Cerebellum (tissue), 4 donors: ENCODE measurements at places on chromosomes 3 and 15.

GRCh38 chr3:171704002-171704401, 106.3 kb downstream of the PLD1 start:
- no peak for DNase-seq

GRCh38 chr3:14267976-14268375, 89.4 kb downstream of the LSM3 start:
- no peak for DNase-seq

- no peak for DNase-seq
Measured at GRCh38 chr3:172189213-172189612, 149.8 kb downstream of the FNDC3B start.

DNA sequence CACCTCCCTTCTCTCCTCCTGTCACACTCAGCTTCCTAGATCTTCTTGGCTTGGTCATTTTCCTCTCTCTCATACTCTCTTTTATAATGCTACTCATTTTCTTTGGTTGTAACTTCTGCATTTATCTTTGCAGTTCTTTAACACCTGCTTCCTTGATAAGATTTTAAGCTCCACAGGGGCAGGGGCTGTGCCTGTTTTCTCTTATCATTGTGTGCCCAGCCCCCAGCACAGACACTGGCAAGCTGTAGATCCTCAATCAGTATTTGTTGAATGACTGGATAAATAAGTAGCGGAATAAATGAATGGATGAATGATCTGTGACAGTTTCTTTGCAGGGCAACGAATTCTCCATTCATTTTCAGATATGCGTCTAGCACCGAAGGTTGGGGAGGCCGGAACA, 64.3 kb upstream of the MEX3B start:
- DNase-seq: no peak

GRCh38 chr3:58462829-58463180, 29.1 kb upstream of the KCTD6 start:
- no peak for DNase-seq

GRCh38 chr3:125126323-125126722, 70.5 kb upstream of the HEG1 start:
- no peak for DNase-seq

- no peak for DNase-seq
Measured at GRCh38 chr3:72311425-72311824, 526.5 kb upstream of the PROK2 start.

DNA sequence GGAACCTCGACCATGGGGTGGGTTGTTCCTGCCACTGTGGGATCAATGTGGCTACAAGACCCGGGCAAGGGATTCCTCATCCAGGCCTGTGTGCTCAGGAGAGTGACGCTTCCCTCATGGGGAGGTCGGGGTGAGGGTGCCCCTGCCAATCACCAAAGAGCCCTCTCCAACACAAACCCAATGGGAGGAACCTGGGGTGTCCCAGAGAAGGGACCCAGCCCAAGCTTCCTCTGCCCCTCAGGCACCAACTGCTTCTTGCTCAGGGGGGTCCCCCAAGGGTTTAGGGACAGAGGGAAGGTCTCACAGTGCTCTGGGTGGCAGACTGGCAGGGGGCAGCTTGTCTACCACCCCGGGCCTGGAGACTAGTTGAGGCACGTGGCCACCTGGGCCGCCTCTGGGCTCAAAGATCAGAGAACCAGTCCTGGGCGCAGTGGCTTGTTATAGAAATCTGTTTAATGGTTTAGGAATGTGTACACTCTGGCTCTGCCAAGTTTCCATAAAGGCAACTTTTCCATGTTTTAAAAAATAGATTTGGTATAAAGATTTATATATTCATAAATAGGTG, 26.6 kb downstream of the GP9 start:
- no peak for DNase-seq

DNA sequence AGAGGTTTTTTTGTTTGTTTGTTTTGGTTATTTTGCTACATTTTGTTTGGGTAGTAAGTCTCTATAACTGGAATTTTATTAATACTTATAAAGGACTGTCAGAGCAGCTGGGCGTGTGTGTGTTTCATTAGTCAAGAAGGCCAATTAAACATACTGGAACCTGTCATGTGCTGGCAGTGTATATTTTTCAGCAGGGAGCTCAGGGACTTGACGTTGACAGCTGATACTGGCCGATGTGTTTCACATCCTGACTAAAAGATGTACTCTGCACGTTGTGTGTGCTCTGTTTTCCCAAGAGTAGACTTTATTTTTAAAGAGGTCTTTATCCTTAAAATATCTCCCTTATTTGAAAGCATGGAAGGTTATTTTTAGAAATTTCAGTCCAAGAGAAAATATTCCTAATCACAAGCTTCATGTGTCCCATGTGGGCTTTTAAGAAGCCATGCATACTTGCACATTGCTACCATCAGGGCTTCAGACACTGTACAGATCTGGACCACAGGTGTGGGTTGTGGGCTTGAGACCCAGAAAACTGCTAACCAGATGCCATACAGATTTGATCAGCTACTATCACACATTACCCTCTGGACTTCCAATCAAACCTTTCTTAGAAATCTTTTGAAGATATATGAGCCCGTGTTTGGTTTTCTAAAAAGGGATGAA, 135.9 kb downstream of the FEZF2 start:
- no peak for DNase-seq

GRCh38 chr3:139893963-139894642, 40.9 kb upstream of the CLSTN2 start:
- peak; percentile 18 for DNase-seq

- DNase-seq: peak; percentile 20
Measured at GRCh38 chr3:136994772-136995516, 37.2 kb downstream of the IL20RB start.

- DNase-seq: no peak
Measured at GRCh38 chr3:171374661-171375285, 85.4 kb downstream of the TNIK start.

GRCh38 chr3:8182904-8183303, 318.7 kb upstream of the LMCD1 start:
- DNase-seq: no peak

DNA sequence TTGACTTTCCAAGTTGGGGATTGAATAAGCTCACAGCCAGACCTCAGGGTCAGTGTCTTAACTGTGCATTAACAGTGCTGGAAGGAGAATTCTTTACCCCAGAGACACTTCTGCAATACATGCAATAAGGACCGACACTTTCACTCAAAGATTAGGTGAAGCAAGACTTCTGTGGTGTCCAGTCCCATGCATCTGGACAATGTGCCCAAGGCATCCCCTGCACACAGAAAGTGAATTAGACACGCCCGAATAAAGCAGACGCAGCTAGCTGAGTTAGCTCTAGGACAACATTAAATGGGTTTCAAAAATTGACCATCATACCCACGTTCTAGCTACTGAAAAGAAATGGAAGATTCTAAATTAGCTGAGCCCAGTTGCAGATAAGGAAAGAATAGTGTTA, 223.9 kb upstream of the NR2F2 start:
- DNase-seq: no peak

- DNase-seq: no peak
Measured at GRCh38 chr15:36323615-36324014, 255.8 kb upstream of the CDIN1 start.

DNA sequence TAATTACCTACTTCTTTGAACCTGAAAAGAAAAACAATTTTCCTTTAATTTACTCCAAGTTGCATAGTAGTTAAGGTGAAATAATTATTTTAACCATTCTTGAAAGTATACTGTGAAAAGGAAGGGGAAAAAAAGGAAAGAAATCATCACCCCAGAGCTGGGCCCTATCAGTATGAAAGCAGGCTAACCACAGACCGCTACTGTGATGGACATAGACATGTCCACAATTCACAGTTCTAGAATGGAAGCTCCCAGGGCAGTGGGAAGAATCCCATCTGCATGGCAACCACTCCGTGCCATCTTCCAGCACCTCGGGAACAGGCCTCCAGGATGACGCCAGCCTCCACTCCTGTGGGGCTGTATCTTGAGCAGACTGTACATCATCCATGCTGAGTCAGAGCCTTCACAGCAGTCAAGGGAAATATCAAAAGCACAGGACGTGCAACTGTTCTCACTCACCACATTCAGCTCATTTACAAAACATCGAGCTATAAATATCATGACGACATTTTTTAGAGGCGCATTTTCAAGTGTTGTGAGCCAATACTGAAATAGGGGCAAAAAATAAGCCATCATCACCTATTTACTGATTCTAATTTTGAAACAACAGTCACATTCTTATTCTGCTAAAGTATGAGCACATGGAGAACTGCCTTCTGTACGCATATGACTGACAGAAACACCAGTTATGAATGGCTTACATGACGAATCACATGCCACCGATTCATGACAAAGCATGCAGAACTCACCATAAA, 119.7 kb downstream of the SNRK start:
- DNase-seq: peak; percentile 18

DNA sequence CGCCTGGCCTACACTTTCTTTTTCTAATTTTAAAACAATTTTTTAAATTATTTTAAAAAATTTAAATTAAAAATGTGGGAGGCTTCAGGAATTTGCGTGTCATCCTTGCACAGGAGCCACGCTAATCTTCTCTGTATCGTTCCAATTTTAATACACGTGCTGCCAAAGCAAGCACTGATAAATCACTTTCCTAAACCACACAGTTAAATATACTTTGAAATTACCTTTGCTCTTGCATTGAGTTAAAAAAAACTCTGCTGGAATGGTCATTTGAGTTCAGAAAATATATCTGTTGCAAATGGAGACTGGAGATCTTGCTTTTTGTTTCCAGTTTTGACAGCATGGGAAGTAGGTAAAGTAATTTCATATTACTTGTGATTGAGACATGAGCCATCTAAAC, 23.6 kb downstream of the GATM start:
- DNase-seq: no peak

GRCh38 chr15:57505949-57506391, 85.7 kb upstream of the MYZAP start:
- no peak for DNase-seq

- no peak for DNase-seq
Measured at GRCh38 chr3:100759159-100759558, 49.9 kb downstream of the TFG start.

DNA sequence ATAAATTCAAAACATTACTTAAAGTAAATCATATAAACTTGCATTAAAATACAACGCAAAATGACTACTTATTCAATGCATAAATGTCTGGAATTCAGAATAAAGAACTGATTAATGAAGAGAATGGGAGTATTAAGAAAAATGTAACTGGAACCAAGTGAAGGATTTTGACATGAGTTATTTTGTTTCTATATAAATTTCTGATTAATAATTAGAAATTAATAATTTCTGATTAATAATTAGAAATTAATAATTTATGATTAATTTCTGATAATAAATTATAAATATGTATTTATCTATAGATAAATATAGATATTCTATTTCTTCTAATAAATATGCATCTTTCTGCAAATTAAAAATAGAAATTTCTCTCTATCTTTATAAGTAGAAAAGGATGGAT, 160.0 kb upstream of the STRIT1 start:
- DNase-seq: no peak

DNA sequence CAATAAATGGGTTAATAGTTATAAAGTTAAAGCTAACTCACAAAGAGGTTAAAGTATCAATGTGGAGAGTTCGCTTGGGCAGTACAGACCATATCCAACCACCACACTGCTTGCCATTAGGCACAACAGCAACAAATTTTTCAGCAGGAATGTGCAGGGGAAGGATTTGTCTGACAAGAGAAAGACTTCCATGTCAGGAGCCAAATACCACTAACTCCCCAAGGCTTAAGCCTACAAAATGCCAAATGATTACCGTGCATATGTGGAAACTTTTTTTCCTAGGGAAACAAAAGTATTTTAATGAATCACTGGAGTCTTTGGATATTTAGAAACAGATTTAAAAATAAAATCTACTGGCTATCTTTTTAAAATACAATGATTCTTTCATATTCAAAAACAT, 8.1 kb downstream of the VGLL3 start:
- DNase-seq: no peak

GRCh38 chr3:195892105-195893043, 16.0 kb downstream of the TNK2 start:
- no peak for DNase-seq

- DNase-seq: no peak
Measured at GRCh38 chr15:70196372-70197316, 98.9 kb upstream of the TLE3 start.

GRCh38 chr3:104510131-104510849, 856.4 kb upstream of the ALCAM start:
- DNase-seq: no peak

- DNase-seq: peak; percentile 32
Measured at GRCh38 chr3:39668420-39668819, 141.0 kb upstream of the MYRIP start.

GRCh38 chr15:68278595-68279405, 1.3 kb downstream of the FEM1B start:
- no peak for DNase-seq

DNA sequence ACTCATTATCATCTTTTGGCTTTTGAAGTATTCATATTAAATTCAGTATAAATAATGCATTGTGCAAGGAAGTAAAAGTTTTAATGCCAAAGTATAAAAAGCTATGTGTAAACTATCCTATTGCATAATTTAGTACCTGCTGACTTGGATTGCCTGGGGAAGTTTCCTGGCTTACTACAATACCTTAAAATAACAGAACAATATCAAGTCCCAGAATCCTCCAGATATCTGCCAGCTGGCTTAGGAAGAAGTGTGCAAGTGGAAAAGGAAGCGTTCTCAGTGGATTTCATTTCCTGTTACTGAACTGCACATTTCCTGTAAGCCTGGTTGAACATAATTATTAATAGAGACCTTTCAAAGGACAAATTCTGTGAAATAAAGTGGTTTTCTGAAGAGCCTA, 236.7 kb downstream of the ADAMTSL3 start:
- no peak for DNase-seq

- no peak for DNase-seq
Measured at GRCh38 chr15:66433726-66434125, 47.0 kb downstream of the MAP2K1 start.

GRCh38 chr3:138494607-138494929, 60.2 kb downstream of the ESYT3 start:
- DNase-seq: no peak

GRCh38 chr3:39226106-39226741, 33.8 kb upstream of the XIRP1 start:
- DNase-seq: no peak

DNA sequence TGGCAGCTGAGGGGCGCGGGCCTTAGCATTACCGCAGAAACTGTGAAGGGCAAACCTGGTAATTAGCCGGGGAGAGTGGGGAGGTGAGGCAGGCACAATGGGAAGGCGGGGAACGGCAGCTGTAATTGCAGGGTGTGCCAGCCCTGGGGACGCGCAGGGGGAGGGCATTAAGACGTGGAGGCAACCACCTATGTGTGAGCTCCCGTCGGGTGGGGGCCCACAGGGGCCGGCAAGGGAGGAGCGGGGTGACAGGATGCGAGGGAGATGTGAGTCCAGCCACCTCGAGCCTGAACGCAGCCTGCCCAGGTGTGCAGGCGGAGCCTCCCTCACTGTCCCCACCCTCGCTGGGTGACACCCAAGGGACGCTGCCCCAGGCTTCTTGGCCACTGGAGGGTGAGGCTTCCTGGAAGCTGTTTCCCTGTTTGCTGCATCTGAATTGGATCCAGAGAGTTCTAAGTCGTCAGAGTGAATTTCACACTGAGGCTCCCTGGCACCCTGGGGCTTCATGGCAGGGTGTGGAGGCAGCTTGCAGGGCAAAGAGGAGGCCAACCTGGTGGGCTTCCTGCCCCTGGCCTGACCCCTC, 130.6 kb upstream of the MEF2A start:
- no peak for DNase-seq

- no peak for DNase-seq
Measured at GRCh38 chr3:28326458-28326926, 22.0 kb upstream of the ZCWPW2 start.

GRCh38 chr3:102530415-102531181, 95.8 kb downstream of the ZPLD1 start:
- no peak for DNase-seq

- no peak for DNase-seq
Measured at GRCh38 chr3:72553298-72553697, 294.9 kb downstream of the SHQ1 start.

- DNase-seq: no peak
Measured at GRCh38 chr15:78290222-78290621, 9.2 kb downstream of the SKIC8 start.
